Kidney (tissue), 22 donors: ENCODE measurements at places on chromosomes 12 and 14. TPM values are rescaled to one million over a fixed set of nuclear protein-coding genes. Genes with fewer than 3 reads are reported as not detected.

The KRT79 gene
- total RNA-seq, result not detected

The TMPRSS12 gene
- total RNA-seq, result not detected

The HOXC12 gene
- not detected for total RNA-seq

The HOXC6 gene
- total RNA-seq, result 22.0 TPM

The MUCL1 gene
- not detected for total RNA-seq

The SELPLG gene
- total RNA-seq, result 14.3 TPM

GRCh38 chr12:65025136-65025535, 96.0 kb downstream of the WIF1 start:
- DNase-seq, result no peak

DNA sequence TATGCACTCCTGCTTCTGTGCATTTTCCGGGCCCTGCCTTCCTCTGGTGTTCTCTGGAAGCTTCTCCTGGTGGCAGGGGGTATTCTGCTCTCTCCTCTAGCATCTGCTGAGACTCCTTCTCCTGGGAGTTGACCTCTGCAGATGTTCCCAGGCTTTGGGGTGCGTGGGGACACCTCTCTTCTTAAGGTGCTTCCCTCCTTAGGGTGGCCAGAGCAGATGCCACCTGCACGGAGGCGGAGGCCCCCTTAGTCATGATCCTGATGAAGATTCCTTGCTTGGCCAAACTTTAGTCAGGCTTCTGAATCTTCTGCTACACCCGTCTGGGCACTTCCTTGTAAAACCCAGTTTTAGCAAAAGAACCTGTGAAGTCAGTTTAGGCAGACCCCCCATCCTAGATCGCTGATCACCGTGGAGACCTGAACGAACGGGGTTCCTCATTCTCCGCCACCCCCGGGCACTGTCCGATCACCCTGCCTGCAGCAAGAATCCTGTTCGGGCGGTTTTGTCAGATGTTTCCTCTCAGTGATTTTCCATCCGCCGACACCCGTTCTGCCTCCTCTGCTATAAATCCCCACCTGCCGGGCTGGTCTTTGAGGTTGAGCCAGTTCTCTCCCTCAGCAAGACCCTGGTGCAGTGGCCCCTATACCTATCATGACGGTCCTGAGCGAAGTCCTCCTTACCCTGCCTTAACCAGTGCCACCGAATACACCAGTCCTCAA, 111.9 kb downstream of the CALM1 start:
- no peak for DNase-seq

- no peak for DNase-seq
Observed at GRCh38 chr12:54392485-54393206, 8.1 kb upstream of the ZNF385A start.

DNA sequence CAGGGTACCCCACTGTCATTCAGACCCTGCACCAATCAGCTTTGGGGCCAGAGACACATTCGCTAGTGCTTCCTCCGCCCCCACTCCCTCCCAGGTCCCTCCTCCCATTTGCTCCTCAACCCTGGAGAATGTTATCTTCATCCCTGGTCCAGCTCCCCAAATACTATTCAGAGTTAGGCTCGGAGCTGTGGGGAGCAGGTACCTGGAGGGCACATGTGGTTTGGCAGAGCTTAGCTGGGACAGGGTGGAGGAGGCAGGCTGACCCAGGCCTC, 19.5 kb downstream of the VSX2 start:
- no peak for DNase-seq

DNA sequence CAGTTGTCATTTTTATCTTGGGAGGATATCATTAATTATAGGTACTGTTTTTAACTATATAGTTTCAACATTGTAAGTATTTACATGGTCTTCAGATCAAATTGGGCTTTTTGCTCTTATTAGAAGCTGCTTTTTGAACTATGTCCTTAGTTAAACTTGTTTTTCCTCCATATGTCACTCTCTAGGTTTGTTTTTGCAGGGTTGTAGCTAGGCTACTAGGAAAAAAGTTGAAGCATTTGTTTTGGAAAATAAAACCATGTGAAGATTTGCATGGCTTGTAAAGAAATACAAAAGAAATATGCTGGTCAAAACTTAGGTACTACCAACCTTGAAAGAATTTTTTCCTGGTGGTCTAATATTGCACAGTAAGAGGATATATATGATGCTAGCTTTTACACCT, 3.4 kb downstream of the ARID2 start:
- DNase-seq, result no peak

- no peak for DNase-seq
Observed at GRCh38 chr14:90487031-90487430, 90.2 kb downstream of the CALM1 start.

DNA sequence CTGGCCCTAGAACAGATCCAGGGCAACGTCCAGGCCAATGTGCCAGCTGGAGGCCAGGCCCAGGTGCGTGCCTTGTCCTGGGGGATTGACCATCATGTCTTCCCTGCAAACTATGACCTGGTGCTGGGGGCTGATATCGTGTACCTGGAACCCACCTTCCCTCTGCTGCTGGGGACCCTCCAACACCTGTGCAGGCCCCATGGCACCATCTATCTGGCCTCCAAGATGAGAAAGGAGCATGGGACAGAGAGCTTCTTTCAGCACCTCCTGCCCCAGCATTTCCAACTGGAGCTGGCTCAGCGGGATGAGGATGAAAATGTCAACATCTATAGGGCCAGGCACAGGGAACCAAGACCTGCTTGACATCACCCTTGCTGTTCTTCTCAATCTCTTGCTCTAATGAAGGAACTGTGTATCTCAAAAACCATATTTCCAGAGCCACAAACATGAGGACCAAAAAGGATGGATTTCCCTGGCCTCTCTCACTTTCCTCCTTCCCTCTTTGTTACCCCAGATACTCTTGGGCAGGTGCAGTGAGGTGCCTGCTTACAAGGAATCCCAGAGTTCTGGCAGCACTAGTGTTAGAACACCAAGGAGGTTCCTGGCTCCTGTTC, 2.2 kb upstream of the TSFM start:
- DNase-seq, result no peak

DNA sequence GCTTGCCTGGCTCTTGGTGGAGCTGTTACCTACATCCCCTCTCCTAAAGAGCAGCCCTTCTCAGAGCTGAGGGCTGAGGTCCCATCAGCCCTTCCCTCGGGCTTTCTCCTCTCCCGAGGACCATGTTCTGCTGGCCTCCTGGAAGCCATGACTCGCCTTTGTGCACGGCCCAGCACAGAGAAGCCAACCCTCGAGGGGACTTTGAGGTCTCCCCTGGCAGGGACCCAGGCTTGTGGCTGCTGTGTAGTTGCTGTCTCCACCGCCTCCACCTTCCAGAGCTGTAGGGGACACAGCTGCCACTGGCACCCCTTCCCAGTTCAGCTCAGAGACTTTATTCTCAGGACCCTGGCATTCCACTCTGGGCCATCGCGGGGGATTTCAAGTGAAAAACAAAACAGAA, 22.9 kb upstream of the CCND2 start:
- DNase-seq, result no peak

GRCh38 chr12:111980598-111980997, 32.4 kb downstream of the TMEM116 start:
- no peak for DNase-seq

DNA sequence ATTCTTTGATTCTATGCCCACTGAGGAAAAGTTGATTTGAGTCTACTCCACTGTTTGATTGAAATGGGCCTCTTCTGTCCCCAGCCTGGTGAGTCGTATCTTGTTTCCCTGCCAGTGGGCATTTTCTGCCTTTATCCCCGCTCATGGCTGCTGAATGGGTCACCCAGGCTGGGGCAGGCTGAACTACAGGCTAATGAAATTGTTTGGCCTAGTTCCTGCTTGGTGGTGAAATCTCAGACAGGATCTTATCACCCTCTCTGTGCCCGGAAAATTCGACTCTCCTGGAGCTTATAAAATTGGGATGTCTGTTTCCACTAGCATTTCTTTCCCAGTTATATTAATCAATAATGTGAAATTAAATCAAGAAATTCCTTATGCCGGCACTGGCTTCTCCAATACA, 65.0 kb downstream of the CHST11 start:
- no peak for DNase-seq

DNA sequence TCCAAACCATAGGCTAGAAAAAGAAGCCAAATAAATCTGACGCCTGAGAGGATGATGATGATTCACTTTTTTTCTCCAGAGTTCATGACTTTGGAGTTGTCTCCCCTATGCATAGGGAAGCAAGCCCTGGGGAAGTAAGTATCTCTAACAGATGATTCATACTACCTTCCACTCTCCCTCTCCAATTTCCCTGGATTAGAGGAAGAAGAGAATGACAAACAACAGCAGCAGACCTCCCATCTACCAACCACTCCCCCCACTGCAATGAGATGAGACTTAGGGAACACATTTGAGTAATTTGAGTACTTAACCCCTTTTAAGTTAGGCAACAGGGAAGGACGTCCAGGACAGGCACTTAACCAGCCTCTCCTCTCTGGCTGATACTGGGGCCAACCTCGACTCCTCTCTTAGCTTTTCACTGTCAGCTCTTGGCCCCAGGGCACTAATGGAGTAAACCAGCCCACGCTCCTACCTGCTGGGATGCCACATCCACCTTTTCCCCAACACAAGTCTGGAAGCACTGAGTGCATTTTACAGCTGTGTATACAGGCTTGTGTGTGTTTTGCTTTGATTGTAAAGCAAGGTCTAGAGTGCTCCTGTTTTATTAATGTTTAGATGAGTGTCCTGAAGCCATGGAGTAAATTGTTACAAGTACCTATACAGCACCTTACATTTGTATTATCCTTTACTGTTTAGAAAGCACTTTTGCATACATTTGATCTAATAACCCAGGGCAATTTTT, 180.7 kb downstream of the PHLDA1 start:
- DNase-seq, result no peak

DNA sequence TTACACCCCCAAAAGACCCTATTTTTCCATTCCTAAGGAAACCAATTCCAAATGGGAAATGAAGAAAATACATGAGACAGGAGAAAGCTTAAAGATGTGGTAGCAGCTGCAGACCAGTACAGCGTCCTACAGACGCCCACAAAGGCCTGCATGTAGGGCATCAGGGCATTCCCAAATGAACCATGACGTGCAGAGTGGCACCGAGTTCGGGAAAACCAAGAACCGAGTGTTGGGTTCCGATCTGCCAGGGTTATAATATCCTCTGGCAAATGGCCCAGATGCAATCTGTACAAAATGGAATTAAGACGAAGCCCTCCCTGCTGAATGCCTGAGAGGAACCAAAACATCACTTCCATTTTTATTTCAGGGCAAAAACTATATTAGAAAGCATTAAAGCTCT, 34.4 kb upstream of the SELPLG start:
- DNase-seq, result no peak

DNA sequence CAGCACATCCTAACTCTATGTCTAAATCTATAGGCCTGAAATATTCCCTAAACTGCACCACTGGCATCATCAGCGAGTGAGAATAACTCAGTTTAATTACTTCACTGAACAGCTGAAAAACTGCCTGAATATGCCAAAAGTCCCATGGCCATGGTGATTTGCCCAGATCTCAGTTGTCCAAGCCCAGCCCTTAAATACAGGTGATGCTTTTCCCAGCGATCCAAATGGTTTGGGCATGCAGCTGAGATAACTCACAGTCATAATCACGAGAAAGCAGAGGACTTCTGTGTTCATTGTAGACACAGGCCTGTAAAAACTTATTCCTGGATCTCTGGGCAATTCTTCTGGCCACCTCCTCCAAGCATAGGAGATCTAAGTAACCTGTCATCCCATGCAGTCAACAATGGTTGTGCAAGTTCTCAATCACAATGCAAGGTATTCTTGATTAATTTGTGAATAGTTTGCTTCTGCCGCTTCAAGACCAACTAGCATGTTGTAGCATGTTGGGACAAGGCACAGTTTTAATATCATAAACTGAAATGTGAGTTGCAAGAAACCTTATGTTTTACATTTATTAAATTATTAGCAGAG, 40.5 kb downstream of the DUSP6 start:
- no peak for DNase-seq

- DNase-seq, result no peak
Observed at GRCh38 chr14:85607651-85608081, 77.7 kb downstream of the FLRT2 start.

DNA sequence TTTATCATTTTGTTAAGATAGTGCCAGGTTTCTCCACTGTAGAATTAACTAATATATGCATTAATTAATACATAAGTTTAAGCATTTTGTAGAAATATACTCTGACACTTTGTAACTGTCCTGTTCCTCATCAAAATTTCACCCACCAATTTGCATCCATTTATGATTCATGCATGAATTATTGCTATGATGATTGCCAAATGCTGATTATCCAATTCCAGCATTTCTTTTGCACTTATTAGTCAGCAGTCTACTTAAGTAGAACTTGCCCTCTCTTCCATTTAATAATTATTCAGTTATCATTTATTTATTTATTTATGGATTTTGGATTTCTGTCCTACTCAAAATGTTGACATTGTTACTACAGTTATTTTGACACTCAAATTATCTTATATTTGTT, 72.2 kb downstream of the SLC6A15 start:
- no peak for DNase-seq

- DNase-seq, result peak; percentile 87
Observed at GRCh38 chr12:3362737-3363136, 128.3 kb upstream of the PRMT8 start.

DNA sequence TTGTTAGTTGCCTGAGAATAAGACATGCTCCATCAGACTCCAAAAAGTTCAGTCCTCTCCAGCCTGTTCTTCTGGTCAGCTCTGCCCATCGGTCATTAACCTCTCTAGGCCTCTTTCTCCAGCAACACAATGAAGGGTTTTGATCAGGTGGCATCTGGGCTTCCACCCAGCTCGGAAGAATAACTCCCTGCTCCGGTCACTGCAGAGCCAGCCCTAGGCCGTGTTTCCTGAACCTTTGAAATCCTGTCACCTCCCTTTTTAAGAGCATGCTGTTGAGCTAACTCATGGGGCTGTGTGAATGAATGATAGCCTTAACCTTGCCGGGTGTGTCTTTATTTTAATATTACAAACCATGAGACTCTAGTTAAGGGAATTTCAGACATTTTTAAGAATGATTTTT, 117.1 kb downstream of the GXYLT1 start:
- DNase-seq, result no peak

DNA sequence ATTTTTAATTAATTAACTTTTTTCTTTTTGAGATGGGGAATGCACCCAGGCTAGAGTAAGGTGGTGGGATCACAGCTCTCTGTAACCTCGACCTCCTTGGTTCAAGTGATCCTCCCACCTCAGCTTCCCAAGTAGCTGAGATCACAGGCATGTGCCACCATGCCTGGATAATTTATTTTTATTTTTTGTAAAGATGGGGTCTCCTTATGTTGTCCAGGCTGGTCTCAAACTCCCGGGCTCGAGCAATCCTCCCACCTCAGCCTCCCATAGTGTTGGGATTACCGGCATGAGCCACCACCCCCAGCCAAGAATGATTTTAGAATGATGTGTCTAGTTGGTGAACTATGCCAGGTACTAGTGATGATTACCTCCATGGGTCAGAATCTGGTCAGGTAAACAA, 6.6 kb upstream of the LRP10 start:
- no peak for DNase-seq

- DNase-seq, result no peak
Observed at GRCh38 chr12:52245962-52246569, 13.0 kb downstream of the KRT7 start.
